Gastroesophageal sphincter (tissue), 4 donors: ENCODE measurements at places on chromosomes 16 and 17. TPM values are rescaled to one million over a fixed set of nuclear protein-coding genes. Genes with fewer than 3 reads are reported as not detected.

PMP22 gene
- 145 TPM for total RNA-seq

- no peak for ATAC-seq
These were observed 62.6 kb downstream of the ENGASE start for GRCh38 chr17:79137015-79137788.

DNA sequence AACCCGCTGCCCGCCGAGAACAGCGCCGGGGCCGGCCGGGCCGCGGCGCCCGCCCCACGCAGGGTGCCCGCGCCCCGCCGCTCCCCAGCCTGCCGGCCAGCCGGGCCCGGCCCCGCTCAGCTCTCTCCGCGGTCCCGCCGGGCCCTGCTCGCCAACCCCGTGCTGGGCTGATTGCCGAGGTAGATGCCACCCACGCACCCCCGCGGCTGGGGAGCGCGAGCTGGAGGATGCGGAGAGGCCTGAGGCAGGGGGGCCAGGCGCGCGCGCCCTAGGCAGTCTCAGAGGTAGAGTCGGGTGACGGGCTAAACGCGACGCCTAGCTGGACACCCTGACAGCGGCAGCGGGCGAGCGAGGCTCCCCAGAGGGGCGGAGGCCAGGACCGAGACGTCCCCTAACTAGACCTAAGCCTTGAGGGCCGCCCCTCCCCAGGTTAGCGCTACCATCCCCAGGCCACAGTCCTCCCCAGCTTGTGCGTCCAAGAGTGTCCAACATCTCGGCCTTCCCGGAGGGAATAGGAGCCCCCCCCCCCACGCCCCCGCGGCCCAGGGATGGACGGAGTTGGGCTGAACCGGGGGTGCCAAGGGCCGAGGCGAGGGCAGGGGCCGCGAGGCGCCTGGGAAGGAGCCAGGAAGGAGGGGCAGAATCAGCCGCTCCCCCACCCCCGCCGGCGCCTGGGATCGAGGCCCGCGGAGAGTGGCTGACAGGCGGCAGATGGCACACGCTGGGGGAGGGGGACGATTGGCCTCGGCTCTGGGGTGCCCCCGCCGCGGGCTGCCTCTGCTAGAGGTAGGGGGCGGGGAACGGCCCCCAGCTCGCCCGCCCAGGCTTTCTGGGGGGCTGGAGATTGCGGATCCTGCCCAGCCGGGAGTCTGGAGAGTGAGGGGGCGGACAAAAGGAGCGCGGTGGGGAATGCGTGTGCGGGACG, 2.5 kb upstream of the ZNF423 start:
- peak; percentile 26 for ATAC-seq

- peak; percentile 82 for ATAC-seq
These were observed 86.0 kb upstream of the AMZ2 start for GRCh38 chr17:68161644-68162428.

MEFV gene
- 1.2 TPM for total RNA-seq
